ENCODE measurements at places on chromosomes 4 and X. TPM values are rescaled to one million over a fixed set of nuclear protein-coding genes. Genes with fewer than 3 reads are reported as not detected.

Gene NLRP2B
- 0.04 TPM for total RNA-seq

Gene PRKX
- 7.5 TPM for total RNA-seq

Gene RAB41
- not detected for total RNA-seq

Gene SLITRK4
- 4.7 TPM for total RNA-seq

Gene MAGEA4
- not detected for total RNA-seq

Gene MAGED2
- 1,087 TPM for total RNA-seq

Gene MAPK10
- 1.9 TPM for total RNA-seq

Gene CASP3
- 40.7 TPM for total RNA-seq

Gene QDPR
- 16.7 TPM for total RNA-seq

Gene RBM46
- total RNA-seq = 0.09 TPM

- DNase-seq = no peak
These were observed 30.9 kb downstream of the RNF212 start for GRCh38 chr4:1082215-1083182.

DNA sequence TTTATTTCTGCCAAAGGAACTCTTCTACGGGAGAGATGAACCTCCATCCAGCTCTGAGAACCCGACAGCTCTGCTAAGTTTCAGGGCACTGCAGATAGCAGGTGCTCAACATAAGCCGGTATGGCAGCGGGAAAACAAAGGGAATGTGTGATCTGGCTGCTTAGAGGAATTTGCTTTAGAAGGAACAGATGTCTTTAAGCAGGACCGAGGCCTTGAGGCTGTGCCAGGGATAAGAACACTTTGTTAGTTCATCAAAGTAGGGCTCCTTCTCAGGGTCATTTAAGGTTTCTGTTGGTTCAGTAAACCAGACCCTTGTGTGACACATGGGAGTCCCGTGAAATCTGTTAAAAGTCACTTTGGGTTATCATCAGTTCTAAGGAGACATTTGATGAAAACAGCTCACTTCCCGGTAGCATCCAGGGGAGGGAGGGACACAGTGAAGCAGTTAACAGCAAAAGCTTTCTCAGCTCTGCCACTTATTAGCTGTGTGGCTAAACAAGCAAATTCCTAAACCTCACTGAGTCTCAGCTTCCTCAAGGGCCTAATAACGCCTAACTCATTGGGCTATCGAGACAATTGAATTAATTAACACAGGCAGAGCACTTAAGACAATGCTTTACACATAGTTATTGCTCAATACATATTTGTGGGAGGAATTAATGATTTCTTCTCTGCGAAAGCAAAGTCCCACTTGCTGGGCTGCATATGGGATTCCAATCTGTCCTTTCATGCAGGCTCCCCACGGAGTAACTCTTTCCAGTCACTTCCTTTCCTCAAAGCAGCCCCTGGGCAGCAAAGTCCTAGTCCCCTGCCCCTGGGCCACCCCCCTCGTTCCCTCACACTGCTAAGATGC, 2.9 kb upstream of the FTSJ1 start:
- no peak for DNase-seq

- no peak for DNase-seq
These were observed 85.8 kb downstream of the SLC10A7 start for GRCh38 chr4:146435962-146436361.

GRCh38 chr4:178264001-178264400, 821.8 kb upstream of the AGA start:
- DNase-seq = no peak

DNA sequence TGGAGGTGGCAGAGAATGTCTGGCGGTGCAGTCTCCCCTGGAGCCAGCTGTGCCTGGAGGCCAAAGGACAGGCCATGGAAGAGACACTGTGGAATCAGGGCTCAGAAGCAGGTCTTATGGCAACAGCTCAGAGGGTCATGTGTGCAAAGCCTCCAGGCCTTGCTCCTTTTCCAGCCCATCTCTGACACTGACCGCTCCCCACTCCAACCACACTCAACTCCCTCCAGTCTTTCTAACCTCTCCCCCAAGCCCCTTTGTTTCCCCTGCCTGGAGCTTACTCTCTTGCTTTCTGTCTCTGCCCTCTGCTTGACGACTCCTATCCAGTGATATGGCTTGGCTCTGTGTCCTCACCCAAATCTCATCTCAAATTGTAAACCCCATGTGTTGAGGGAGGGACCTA, 34.2 kb upstream of the CRMP1 start:
- DNase-seq = no peak

GRCh38 chr4:88765729-88766128, 68.1 kb upstream of the NAP1L5 start:
- peak; percentile 51 for DNase-seq

- DNase-seq = peak; percentile 24
These were observed 73.0 kb downstream of the FAT4 start for GRCh38 chr4:125387770-125388169.

GRCh38 chrX:38798956-38799355, 2.3 kb upstream of the MID1IP1 start:
- no peak for DNase-seq

- no peak for DNase-seq
These were observed 37.4 kb downstream of the PPP2R2C start for GRCh38 chr4:6435010-6435409.

- DNase-seq = peak; percentile 29
These were observed 289.2 kb upstream of the MAD2L1 start for GRCh38 chr4:120355881-120356280.

DNA sequence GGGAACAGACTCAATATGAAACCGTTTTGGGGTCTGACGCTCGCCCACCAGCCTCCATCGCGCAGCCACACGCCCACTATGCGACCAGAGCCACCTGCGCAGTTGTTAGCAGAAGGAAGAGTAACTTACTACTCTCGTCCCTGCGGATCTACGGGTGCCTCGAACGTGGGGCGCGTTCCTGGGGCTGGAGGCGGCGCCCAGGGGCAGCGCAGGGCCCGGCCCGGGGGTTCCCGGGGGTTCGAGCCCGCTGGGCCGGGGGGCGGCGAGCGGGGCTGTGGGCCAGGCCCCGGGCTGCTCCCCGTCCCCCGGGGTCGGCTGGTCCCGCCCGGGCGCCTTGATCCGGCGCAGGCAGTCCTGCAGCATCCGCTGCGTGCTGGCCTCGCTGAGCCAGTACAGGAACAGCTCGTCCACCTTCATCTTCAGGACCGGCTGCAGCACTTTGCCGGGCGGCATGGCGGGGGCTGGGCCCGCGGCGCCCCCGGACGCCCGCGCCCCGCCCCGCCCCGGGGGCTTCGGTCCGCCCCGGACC, 404 bp downstream of the PPP2R3B start:
- peak; percentile 22 for DNase-seq

GRCh38 chr4:15398732-15399131, 29.1 kb upstream of the C1QTNF7 start:
- no peak for DNase-seq

GRCh38 chrX:9420275-9421265, 44.3 kb upstream of the TBL1X start:
- DNase-seq = no peak

DNA sequence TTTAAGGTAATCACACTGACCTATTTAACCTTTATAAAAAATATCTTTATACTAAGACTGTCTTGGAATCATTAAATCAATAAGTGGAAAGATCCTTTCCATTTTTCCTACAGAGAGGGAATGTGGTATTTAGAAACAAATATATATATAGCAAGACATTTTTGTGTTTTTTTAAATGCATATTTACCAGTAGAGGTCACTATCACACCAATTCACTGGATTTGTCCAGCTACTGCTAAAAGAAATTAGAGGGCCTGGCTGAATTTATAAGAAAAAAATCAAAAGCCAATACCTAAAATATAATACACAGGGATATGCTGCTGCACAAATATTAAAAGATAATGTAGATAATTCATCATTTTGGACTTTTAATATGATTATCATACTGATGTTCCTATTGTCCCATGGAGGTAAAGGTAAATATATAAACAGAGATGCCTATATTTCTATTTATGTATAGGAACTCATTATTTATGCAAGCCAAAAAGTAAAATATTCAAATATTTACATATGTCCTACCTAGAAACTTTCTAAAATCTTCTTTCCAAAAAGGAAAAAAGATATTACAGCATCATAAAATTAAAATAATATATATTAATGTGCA, 69.5 kb downstream of the PDE5A start:
- DNase-seq = peak; percentile 82

DNA sequence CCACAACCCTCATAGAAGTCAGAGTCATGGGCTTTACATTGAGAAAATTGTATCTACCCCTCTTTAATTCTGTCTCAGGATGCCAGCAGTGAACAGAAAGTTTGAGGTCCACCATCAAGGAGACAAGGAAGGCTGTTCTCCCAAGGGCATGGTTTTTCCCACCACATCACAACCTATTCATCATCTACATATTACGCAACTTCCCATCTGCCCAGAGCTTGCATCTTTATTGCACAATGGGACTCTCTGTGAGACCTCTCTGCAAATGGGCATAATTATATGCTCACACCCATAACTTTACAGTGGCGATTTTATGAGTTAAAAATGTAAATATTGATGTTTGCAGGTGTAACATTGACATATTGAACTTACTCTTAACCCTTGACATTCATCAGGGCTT, 38.9 kb downstream of the PAGE2 start:
- no peak for DNase-seq

GRCh38 chrX:109974906-109975655, 27.8 kb upstream of the TMEM164 start:
- no peak for DNase-seq

DNA sequence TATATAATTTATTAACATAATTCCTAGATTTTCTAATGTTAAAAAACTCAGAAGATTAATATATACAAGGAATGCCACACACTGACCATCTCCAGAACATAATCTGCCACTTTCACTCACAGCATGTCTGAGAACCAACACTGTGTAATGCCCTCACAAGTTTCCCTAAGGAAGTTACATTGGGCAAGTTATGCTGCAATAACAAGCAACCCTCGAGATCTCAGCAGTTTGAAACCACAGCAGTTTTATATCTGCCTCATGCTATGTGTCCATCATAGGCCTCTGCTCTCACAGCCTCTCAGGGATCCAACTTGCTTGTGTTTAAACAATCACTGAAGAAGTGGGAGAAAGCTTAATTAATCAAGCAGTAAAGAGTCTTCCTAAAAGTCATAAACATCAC, 250.0 kb upstream of the SLC7A11 start:
- DNase-seq = no peak

DNA sequence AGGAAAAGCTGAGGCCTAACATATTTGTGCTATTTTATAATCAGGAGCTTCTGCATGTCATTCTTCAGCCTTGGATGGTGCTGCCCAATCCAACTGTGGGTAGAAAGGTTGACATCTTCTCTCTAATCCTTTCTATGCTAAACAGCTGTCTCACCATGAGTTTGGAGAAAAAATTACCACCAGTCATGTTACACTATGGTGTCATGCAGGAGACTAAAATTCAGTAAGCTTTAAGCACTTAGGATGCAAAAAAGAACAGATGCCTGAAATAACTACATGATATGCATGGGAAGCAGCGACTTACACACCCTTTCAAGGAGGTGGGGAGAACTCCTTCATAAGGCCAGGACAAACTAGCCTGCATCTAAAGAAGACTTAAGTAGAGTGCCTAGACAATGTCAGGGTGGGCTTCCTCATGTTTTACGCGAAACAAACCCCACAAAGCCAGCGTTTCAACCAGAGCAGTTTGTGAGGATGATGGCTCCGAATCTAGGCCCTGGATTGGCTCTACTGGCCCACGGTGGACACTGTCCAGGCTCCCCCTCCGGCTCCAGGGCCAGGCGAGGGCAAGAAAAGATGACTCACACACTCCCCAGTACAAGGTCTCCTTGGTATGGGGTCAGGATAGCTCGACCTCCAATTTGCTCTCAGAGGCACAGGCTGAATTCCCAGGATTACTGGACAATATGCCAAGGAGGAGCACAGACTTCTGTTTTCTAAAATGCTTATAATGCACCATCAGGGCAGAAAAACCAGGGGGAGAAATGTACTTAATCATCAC, 45.1 kb downstream of the STX18 start:
- DNase-seq = no peak

DNA sequence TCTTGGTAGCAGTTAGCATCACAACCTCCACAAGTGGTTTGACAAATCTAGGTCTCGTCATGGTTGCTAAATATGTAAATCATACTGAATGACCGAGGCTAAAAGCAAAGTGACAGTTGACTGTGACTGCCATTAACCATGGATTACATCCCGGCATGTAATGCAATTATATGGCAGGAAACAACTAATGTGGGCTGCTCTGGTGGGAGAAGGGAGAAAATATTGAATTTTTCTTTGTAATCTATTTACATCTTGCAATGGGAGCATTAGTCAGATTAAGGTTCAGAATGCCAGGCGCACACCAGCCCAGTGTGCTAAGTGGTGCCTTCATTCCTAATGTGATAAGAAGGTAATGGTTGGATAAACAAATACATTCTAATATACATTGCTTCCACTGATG, 35.8 kb downstream of the UNC5C start:
- DNase-seq = no peak

GRCh38 chr4:159382856-159383561, 280.1 kb downstream of the RAPGEF2 start:
- DNase-seq = peak; percentile 27

GRCh38 chr4:176883681-176884418, 91.1 kb upstream of the VEGFC start:
- DNase-seq = no peak

GRCh38 chr4:7964459-7964858, 24.8 kb upstream of the AFAP1 start:
- DNase-seq = no peak

GRCh38 chrX:103236296-103236695, 18.7 kb downstream of the TCEAL8 start:
- DNase-seq = no peak

DNA sequence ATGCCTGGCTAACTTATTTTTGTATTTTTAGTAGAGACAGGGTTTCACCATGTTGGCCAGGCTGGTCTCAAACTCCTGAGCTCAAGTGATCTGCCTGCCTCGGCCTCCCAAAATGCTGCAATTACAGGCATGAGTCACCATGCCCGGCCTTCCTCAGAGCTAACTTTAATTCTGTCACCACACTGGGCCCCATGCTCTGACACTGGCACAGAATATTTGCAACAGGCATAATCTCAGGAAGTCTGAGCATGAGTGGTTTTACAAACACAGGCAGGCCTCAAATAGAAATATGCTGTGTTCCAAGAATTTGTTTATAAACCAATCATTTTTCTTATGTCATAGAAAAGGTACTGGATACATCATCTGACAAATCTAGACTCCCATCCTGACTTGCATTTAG, 32.7 kb upstream of the FAM9C start:
- no peak for DNase-seq

Measured in muscle of leg (tissue), 16 donors.